Upper lobe of right lung (tissue), 1 donor: ENCODE measurements at places on chromosomes 12 and 14. TPM values are rescaled to one million over a fixed set of nuclear protein-coding genes. Genes with fewer than 3 reads are reported as not detected.

TOX4 gene
- total RNA-seq = 69.4 TPM

TAS2R8 gene
- total RNA-seq = not detected

FGF6 gene
- total RNA-seq = not detected

C12orf56 gene
- total RNA-seq = not detected

SSTR1 gene
- 9.2 TPM for total RNA-seq

PRH2 gene
- total RNA-seq = not detected

IFNG-AS1 gene
- not detected for total RNA-seq

TBC1D30 gene
- total RNA-seq = 14.8 TPM

CACNA1C gene
- total RNA-seq = 15.6 TPM

NYNRIN gene
- total RNA-seq = 16.6 TPM

PHLDA1 gene
- total RNA-seq = 16.2 TPM

TAC3 gene
- not detected for total RNA-seq

P2RX7 gene
- 20.1 TPM for total RNA-seq

HELB gene
- total RNA-seq = 6.9 TPM

CLEC2A gene
- not detected for total RNA-seq

SLC17A8 gene
- 0.14 TPM for total RNA-seq

IKZF4 gene
- total RNA-seq = 10.5 TPM

DNAJC22 gene
- 0.67 TPM for total RNA-seq

B3GNT4 gene
- total RNA-seq = 0.46 TPM

KRT78 gene
- not detected for total RNA-seq

CBX5 gene
- total RNA-seq = 52.3 TPM

ALG10 gene
- 10.1 TPM for total RNA-seq

YLPM1 gene
- 53.0 TPM for total RNA-seq

DENND5B gene
- total RNA-seq = 7.5 TPM

DIO3 gene
- total RNA-seq = 0.67 TPM

SLC10A1 gene
- not detected for total RNA-seq

CLEC1A gene
- 15.0 TPM for total RNA-seq

CIROP gene
- not detected for total RNA-seq

LRTM2 gene
- not detected for total RNA-seq

LRP1-AS gene
- total RNA-seq = not detected

DLGAP5 gene
- total RNA-seq = 0.52 TPM

SYT1 gene
- 0.58 TPM for total RNA-seq

AMDHD1 gene
- 1.4 TPM for total RNA-seq
